ENCODE measurements at places on chromosomes 5 and 9.

GRCh38 chr5:15897656-15898055 lies 281.9 kb downstream of the MARCHF11 start:
- peak; percentile 39 for DNase-seq

GRCh38 chr5:154756009-154756867 lies 1.1 kb downstream of the LARP1 start:
- DNase-seq: no peak

DNA sequence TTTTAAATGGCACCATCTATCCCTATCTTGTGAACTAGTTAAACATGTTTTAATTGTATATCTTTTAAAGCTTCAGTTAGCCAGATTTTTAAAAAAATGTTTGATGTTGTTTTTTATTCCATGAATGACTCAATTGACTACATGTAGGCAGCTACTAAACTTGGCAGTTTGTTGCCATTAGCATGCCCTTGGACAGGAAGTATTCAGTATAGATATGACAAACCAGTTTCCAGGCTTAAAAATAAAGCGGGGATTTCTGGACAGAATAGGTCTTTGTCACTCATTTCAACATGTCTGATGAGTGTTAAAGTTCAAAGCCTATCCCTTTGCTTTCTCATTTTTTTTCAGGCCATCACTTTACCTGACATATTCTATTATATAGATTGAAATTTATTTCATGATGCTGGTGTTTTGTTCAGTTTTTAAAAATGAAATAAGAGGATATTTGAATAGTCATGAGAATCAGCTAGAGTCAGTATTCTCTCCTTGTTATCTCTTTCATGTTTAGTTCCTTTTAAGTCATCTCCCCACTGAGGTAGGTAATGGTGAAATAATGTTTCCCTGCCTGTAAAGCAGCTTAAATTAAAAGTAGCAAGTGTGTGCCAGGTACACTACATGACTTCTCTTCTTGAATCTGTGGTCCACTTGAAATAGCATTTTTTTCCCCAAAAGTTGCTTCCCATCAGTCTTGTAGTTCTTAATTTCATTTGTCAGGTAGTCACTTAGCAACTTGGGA lies 11.9 kb downstream of the TNFAIP8 start:
- DNase-seq: peak; percentile 50

DNA sequence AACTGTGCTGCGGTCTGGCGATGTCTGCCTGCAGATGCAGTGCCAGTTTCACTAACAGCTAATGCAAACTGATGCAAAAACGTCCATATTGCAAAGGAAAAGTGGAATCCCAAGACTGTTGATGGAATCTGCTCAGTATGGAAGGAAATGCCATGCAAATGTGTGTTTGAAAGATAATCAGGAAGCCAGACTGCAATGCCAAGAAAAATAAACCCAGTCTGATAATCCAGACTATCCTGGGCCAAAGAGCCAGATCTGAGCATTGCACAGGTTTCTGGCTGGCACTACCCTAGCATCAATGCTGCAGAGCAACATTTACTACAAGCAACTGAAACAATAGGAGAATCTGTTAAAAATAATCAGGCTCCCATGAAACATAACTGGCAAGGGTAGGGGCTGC lies 130.3 kb downstream of the FSTL4 start:
- DNase-seq: peak; percentile 2

- no peak for DNase-seq
Measured at GRCh38 chr9:6655036-6655435, 9.5 kb upstream of the GLDC start.

DNA sequence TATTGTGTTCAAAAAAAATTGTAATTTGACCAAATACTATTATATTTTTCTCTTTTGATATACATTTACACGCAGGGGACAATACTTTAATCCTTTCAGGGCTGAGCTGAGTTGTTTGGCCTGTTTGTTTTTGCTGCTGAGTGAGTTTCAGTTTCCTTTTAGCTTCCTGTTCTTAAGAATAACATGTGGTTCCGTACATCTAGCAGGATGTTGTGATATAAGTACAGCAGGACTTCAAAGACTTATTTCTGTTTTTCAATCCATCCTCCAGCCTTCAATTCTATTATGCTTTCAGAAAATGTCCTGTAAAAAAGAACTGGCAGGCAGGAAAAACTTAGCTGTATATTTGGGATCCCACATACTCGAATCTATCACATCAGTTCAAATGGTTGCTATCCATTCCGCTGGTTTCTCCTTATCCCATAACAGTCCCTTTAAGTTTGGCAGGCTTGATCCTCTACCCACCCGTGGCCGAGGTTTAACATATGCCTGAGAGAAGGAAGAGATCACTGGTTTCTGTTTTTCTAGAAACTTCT lies 1037.3 kb upstream of the ACO1 start:
- DNase-seq: peak; percentile 29

GRCh38 chr5:14149672-14150274 lies 6.6 kb downstream of the TRIO start:
- DNase-seq: no peak

DNA sequence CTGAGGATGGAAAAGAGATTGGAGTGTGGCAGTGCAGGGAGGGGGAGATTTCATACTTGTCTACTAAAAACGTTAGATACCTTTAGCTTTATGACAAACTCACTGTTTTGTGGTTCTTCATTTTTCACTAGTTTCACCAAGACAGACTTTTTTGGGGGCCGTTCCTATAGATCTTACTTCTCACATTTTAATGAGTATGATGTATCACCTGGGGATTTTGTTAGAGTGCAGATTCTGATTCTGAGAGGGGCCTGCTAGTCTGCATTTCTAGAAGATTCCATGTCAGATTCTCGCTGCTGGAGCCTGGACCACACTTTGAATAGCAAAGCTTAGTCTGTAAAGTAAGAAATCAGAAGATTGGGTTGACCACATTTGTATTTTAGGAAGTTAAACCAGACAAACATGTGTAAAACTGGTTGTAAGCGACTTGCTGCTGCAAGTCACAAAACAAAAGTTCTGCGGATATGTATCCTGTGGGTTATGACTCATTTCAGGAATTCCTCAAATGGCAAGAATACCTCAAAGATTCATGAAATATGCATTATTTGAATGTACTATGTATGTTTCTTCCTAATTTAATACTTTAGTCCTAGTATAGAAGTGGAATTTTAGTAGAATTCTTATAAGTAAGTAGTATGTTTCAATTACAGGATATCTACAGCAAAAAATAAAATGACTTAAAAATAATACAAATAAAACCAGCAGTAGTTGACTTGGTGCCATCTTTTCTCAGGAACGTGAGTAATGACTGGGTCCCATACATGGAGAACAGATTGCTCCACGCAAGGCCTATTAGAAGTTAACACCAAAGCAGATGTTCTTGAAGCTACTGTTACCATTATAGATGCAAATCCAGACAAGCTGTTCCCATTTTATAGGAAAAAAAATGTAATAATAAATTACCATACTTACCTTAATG lies 27.8 kb downstream of the NFIL3 start:
- DNase-seq: peak; percentile 84

DNA sequence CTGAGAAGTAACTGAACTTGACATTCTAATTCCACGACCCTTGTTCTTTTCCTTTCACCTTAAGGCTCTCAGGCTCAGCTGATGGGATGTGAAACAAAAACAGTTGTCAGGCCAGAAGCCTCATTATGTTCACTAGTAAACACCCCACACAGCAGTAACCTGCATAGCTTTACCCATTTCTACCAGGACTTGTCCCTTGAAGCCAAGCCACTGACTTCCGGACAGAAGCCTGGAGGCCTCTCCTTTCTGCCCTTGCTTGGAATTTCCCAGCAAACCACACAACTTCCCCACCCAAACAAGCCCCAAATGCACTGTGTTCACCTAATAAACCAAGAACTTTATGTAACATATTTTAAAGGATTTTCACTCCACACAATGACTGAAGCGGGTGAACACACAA lies 19.6 kb downstream of the PRUNE2 start:
- no peak for DNase-seq

- no peak for DNase-seq
Measured at GRCh38 chr5:125210242-125210947, 464.0 kb upstream of the ZNF608 start.

GRCh38 chr5:169554251-169554650 lies 29.3 kb upstream of the SPDL1 start:
- DNase-seq: no peak

GRCh38 chr5:169805527-169805934 lies 168.5 kb downstream of the DOCK2 start:
- peak; percentile 39 for DNase-seq

DNA sequence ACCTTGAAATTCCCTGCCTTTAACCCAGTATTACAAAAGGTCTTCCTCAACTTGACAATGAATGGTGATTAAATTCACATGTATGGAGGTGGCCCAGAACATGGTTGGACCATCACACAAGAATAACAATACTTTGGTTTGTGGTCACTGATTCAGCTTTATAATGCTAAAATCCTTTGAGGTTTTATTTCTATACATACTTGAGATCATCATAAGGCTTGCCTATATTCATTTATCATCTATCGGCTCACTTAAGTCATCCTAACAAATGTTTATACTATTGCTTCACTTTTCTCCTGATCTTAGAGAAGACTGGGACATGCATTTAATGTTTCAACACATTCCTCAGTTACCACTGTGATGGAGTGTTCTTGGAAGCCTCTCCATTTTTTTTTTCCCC lies 191.3 kb downstream of the DMAC1 start:
- no peak for DNase-seq

DNA sequence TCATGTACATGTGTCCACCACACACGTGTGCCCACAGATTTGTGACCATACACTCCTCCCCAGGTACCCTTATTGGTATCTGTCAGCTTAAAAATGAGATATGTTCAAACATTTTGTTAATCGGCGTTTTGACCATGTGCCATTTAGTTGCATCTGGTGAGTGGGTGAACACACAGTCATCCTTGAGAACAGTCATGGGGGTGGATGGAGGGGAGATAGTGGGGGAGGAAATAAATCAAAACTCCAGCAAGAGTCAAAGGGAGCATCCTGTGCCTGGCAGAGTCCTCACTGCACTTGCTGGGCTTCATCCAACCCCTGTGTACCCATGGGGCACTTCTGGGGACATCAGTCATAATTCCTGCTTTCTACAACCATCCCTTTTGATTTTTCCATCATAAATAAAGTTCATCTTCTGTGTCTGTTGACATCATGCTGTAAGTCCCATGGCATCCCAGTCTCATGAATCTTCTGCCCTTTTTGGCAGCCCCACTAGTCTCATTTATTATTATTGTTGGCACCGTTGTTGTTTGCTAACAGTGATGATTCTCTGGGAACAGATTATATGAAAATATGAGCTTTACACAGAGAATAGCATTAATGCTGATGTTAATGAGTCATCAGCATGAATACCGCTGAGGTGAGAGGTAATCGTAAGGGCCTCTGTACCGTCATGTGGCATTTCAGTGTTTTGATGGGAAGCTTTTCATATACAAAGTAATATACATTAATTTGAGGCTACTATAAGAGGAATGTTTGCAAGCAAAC lies 24.4 kb upstream of the CLK4 start:
- peak; percentile 20 for DNase-seq

DNA sequence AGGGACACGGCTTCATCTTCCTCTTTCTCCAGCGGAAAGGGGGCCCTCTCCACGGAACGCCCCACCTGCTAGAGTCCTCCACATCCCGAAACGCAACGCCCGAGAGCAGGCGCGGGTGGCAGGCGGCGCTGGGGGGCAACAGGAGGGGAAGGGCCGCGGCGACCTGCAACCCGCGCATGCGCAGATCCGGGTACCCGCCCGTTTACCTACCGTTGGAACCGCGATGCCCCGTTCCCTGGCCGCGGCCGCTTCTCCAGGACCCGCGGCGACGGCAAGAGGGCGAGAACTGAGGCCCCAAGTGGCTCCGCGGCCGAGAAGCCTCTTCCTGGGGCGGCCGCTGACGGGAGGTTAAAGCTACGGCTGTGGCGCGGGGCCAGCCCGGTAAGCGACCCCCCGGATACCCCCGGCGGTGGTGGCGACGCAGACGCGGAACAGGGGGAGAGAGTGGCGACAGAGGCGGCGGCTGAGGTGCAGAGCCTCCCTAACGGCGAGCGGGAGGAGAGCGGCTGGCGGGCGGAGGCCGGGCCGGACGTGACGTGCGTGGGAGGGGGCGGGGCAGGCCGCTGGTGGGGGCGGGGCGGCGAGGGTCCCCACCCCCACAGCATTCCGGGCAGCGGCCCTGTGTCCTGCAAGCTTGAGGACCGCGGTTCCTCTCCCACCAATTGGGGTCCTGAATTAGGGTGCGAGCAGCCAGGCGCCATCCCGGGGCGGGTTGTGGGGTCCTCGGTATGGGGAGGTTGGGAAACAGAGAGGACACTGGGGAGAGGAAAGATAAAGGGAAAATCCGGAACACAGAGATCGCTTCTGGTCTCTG lies at the start of gene FAM13B:
Gene FAM13B, minus strand, starts transcription at position 508 of the 814 bp plus-strand sequence. CDS start 13,968 bp downstream, outside the sequence.
- DNase-seq: peak; percentile 58

GRCh38 chr5:74686962-74687751 lies 2.1 kb downstream of the HEXB start:
- DNase-seq: no peak

DNA sequence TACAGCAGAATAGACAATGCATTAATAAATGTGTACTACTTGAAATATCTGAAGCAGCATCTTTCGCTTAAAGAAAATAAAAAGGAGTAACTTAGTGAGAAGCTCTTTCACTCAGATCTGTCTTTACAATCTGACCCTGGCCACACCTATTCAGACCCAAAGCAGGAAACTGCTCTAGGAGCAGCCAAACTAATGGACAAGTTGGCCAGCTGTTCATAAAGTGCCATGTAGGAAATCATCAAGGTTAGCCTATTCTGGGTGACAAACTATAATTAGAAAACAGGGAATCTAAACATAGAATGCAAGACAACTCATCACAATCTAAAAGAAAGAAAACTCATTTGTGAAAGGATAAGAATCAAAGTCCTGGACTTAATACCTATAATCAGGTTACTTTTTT lies 101.3 kb downstream of the AGTPBP1 start:
- DNase-seq: no peak
